Esophagus muscularis mucosa (tissue), 4 donors: ENCODE measurements at places on chromosomes 1 and 21.

DNA sequence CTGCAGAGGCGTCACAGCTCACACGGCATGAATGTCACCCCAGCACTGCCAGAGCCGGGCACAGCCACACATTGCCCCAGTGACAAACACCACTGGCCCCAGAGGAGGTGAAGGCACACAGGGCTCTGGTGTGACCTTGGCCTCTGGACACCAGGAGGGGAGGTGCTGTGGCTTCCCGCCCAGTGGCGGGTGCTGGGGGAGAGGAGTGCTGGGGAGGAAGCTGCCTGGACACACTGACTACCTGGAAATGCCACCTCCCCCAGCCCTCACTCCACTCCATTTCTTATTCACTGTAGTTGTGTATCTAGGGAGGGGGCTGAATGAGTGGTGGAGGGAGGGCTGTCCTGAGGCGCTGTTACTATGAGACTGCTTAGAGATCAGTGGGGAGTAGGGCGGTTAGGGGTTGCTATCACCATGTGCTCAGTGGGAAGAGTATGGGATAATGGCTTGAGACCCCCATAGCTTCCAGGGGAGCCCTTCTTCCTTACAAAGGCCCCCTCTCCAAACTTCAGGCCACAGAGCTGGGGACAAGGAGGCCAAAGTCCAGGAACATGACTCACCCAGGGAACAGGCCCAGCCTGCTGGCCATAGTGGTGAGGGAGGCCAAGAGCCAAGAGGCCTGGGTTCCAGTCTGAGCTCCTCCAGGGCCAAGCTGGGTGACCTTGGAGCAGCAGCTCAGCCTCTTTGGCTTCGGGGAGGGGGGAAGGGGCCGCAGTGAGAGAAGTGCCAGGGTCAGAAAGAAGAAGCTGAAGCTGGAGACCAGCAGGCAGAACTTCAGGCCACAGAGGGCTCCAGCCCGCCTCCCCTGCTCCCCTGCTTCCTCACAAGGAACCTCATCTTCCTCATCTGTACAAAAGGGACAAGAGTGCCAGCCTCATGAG is 40.1 kb downstream of the AHDC1 start:
- no peak for DNase-seq

- DNase-seq: no peak
Measured at GRCh38 chr1:206524739-206525364, 17.5 kb downstream of the RASSF5 start.

DNA sequence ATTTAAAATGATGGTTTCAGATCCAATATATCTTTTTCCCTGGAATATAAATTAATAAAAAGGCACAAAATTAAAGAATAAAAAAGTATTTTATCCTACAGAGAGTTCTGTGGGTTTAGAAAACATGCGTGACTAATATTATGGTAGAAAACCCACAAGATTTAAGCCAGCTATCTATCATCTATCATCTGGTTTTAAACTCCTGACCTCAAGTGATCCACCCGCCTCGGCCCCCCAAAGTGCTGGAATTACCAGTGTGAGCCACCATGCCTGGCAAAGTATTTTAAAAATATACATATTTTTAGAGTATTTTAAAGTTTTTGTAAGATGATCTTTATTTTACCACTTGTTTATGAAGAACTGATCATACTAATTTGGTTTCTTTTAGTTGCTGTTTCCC is 79.5 kb downstream of the NRIP1 start:
- no peak for DNase-seq

DNA sequence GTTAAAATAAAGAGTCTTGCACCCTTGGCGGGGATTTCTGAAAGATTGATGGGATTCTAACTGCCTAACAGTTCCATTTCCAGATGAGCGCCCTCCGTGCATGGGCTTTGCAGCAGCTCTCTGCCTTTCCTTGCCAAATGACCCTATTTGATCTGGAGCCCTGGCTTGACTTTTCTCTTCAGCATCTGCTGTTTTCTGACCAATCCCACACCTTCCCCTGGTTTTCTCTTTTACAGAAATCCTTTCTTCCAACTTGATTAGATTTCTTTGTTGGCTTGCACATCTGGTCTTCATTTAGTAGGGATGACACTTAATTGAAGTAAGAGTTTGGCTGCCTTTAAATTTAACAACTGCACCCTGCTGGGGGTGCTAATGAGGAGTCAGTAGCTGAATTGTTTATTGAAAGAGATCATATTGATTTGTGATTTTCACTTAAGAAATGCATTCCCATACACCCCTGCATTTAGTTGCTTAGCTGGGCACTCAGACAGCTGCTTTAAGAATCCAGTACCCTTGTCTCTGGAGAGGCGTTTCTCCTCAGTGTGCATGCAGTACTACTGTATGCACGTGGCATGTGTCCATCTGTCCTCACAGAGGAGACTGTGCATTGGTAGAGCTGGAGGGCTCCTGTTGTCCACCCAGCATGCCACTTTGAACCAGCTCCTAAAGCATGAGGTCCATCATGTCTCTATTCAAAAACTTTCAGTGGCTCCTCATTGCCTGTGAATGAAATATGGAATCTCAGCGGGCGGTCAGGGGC is 99.7 kb downstream of the NOS1AP start:
- DNase-seq: no peak

- DNase-seq: peak; percentile 74
Measured at GRCh38 chr1:170670802-170671628, 7.1 kb downstream of the PRRX1 start.

DNA sequence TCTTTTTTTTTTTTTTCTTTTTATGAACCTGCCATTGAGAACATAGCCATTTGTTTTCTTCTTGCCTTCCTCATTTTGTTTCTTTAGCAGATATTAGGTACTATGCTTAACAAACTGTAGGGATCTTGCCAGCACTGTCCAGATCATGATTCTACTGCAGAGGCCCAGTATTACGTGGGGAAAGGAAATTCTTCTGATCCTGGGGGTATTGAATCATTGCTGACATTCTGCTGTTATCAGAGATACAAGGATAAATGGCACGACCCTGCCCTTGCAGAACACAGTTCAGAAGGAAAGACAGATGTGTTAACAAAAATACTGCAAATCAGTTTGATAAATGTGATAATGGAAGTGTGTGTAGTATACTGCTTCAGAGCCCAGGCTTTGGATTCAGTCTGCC is 56.2 kb downstream of the BTBD8 start:
- DNase-seq: no peak

- no peak for DNase-seq
Measured at GRCh38 chr1:192914696-192915095, 105.9 kb downstream of the RGS2 start.

DNA sequence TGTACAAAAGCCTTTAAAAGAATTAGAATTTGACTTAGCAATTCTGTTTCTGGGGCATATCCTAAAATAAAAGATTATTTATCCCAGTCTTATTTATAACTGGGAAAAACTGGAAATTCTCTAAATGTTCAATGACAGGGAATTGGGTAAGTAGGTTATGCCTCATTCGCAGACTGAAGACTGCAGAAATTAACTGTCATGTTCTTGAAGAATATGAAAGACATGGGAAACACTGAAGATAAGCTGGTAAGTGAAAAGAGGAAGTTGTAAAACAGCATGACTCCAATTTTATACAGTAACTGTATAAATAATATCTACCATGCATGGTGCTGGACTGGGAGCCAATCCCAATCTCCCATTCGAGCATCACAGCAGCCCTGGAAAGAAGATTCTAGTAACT is 50.6 kb upstream of the SLC2A1 start:
- DNase-seq: no peak

GRCh38 chr1:205506409-205507200 is 2.1 kb downstream of the CDK18 start:
- DNase-seq: no peak

GRCh38 chr1:212773011-212773410 is 18.6 kb downstream of the NSL1 start:
- no peak for DNase-seq

DNA sequence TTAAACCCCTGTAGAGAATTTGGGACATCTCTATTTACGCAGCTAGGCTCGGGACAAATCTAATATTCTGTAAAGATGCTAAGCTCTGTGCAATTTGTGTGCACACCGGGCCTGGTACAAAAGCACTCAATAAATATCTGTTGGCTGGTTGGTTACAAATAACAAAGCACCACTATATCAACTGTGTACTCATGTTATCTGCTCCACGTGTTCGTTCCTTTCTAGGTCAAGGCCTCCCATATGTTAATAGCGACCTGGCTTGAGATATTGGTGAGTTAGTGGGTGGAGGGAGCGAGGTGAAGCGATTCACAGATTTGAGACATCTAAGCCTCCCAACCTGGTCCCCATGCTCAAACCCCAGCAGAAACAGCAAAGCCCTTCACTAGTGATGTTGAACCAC is 47.1 kb upstream of the KAZN start:
- DNase-seq: no peak

DNA sequence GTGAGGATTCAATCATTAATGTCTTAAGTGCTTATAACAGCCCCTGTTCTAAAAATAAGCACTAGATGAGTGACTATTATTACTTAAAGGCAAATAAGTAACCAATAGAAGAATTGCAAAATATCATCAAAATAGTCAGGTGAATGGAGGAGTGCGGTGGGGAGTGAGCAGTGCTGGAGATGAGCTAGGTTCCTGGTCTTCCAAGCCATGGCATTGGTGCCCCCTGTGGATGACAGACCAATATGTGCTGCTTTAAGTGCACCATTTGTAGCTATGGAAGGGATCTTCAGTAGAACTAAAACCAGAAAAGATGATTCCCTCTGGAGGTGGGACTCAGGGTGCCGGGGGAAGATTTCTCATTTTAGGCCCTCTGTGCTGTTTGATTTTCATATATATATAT is 46.1 kb upstream of the SLC30A1 start:
- DNase-seq: no peak

DNA sequence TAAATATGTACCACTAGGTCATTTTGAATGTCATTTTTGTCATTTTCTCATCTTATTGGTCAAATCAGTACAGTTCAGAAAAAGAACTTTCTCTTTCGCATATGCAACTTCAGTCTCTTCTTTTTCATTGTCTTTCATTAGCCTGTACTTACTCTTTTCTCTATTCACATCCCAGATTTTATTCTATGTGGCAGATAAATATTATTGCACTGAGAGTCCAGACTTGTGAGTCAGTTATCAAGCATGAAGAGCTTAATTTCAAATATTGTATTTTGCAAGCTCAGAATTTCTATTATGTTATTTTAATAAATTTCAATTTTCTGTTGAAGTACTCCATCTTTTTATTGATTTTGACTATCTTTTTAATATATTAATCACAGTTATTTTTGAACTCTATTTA is 105.2 kb upstream of the PALMD start:
- DNase-seq: no peak

DNA sequence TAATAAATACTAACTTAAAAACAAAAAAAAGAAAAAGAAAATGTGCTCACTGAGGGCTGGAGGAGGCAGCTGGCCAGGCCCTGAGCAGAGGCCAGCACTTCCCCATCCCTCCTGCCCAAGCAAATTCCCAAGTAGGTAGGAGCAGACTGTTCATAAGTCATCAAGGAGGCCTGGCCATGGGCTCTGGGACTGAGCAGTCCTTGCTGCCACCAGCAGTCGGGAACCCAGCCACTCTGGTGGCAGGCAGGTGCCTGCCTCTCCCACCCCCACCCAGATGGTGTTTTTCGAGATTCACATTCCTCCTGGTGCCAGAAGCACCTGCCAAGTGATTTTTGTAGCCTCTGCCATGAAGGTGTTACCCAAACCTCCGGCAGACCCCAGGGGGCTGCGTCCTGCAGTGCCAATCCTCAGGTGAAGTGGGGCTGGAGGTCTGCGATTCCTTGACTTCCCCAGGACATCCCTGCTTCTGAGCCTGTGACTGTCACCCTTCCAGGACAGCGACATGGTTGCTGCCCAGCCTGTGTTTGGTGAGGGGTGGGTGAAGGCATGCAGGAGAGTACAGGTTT is 204.2 kb upstream of the TMEM51 start:
- no peak for DNase-seq

DNA sequence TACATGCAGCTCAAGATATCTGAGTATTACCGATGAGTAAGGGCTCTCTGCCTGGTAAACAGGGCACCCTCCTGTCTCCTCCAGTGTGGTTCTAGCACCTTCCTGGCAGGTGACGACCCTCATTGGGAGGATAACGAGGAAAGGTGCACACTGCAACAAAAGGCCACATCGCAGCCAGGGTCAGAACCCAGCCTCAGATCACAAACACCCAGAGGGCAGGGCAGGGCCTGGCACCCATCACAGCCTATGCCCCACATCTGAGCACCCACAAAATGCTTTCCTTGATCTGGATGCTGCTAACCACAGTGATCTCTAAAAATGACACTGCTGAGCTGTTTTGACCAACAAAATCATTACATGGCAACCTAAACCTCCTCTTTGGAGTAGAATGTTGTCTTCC is 23.8 kb downstream of the C1orf198 start:
- no peak for DNase-seq

GRCh38 chr1:12415038-12415466 is 185.2 kb downstream of the VPS13D start:
- no peak for DNase-seq

GRCh38 chr1:160149716-160150115 is 1.7 kb upstream of the ATP1A4 start:
- no peak for DNase-seq

DNA sequence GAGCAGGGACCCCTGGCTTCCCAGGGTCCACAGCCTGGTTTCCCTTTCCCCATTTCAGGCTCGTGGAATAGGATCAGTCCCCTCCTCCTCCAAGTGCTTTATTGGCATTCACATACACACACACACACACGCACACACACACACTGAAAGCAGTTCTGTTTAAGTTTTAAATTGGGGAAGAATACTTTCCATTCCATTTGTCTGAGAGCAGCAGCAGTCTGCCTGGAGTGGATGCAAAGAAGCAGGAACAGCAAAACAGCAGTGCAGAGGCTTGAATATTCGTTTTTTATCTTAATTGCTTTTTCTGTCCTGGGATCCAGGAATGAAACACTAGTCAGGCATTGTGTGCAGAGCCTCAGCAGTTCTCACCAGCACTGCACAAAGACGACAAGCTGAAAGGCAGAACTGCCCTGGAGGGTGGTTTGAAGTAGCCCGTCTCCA is 7.1 kb downstream of the CYB561D1 start:
- no peak for DNase-seq

DNA sequence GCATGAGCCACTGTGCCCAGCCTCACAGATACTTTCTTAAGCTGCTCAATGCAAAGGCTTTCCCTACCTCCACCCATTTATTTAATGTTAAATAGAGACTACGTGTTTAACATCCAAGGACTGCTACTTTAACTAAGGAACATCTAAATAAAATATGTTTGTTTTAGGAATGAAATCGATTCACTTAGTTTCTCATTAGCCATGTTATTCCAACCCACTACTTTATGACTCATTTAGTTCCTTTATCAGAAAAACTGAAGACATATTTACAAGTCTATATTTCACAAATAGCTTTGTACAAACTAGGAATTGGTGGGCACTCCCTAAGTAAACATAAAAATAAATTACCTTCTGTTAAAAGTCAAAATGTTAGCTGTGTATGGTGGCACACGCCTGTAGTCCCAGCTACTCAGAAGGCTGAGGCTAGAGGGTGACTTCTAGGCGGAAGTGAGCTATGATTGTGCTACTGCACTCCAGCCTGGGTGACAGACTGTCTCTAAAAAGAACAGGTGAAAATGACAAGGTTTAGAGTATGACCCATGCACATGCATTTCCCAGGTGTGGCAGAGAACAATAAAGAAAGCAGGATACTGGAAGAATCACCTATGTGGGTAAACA is 39.9 kb upstream of the AK4 start:
- DNase-seq: no peak
